ENCODE measurements at places on chromosomes 5 and 9. TPM values are rescaled to one million over a fixed set of nuclear protein-coding genes. Genes with fewer than 3 reads are reported as not detected.

DNA sequence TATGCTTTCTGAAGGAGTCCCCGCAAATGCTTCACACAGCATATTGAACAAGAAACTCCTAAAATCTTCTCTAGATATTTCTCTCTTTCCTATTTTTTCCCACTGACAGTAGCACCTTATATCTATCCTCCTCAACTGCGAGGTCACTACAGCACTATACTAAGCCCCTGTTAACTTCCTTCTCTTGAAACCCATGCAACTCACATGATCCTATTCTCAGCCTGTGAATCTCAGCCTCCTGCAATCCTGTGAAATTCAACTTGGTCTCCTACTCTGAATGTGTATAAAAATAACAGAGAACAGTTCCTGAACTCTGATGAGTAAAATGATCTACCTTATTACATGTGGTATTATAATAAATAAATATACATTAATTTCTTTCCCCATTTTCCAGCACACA is 6.1 kb upstream of the PLGRKT start:
- no peak for DNase-seq

GRCh38 chr5:149089796-149090195 is 26.9 kb upstream of the SH3TC2 start:
- DNase-seq, result no peak

STKLD1 gene
- 2.2 TPM for total RNA-seq

TOR1A gene
- total RNA-seq, result 30.0 TPM

- no peak for DNase-seq
Observed at GRCh38 chr5:112908854-112909253, 13.2 kb downstream of the REEP5 start.

DNA sequence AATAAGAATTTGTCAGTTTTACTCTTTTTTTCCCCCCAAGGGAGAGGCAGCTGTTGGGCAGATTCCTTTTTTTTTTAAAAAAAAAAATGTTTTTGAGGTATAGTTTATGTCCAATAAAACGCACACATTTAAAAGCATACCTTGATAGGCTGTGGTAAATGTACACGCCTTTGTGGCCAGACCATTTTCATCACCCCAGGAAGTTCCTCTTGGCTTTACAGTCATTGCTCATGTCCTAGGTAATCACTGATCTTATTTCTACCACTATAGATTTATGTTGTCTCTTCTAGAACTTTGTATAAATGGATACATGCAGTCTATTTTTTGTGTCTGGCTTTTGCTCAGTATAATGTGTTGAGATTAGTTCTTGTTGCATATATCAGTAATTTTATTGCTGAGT is 9.8 kb downstream of the SUB1 start:
- no peak for DNase-seq

Measured in thyroid gland (tissue), 4 donors.